ENCODE measurements at places on chromosomes 11 and 22.

DNA sequence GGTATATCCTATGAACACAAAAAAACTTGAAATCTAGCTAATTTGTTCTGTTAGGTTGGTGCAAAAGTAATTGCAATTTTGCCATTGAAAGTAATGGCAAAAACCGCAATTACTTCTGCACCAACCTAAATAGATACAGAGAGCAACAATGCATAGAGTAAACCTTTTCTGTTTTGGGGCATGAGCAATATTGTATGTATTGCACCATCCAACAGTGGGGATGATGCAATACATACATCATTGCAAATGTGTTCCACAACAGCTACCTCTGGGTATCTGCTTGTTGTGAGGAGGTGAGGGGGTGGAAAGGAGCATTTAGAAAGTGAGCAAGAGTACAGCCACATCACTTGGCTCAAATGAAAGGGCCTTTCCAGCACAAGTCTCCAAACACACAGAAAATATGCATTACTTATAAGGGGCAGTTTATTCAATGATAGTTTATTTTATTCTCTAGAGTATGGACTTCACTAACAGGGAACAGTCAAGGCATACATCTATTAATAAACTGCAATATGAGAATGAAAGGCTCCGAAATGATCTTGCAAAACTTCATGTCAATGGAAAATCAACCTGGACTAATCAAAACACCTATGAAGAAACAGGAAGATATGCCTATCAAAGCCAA, 77.3 kb downstream of the DEUP1 start:
- no peak for DNase-seq

DNA sequence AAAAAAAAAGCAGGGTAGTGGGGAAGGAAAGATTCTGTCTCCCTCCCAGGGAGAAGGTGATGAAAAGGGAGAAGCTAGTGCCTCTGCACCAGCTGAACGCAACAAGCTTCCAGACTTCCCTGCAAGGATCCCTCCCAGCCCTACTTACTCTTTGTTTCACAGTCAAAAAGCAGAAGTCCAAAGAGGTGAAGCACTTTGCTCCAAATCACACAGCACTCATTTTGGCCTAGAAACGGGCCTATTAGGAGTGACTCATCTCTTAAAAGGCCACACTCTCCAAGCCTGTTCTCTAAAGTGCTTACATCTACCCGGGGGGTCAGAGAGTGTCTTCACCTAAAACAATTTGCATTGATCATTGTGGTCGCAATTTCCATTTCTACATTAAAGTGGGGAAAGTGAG, 17.7 kb upstream of the GRK3 start:
- DNase-seq = no peak

GRCh38 chr22:26656891-26657851, at the start of gene MIAT:
MIAT (plus strand) TSS chr22:26657588.
- no peak for DNase-seq

DNA sequence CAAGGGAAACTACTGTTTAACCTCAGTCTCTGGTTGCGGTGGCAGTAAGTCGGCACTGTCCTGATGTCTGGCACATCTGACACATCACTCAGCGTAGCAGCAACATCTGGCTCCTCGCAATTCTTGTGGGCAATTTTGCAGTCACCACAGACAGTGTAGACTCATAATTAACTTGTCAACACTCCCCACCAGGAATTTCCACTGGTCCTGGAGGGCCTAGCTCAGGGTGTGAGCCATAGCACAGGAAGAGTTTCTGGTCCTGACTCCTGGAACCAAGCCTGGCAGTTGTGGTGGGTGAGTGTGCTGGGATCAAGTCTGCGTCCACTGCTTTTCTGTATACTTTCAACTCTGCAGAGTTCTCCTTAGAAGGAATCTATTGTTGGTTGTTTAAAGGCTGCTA, 209.7 kb downstream of the SNX19 start:
- no peak for DNase-seq

GRCh38 chr11:2801711-2802388, 83.7 kb downstream of the CDKN1C start:
- DNase-seq = no peak

GRCh38 chr11:60924110-60924905, at the start of gene TMEM132A:
TMEM132A (plus strand) TSS chr11:60924460; CDS start chr11:60924634, 174 bp downstream.
- DNase-seq = no peak

- DNase-seq = no peak
Measured at GRCh38 chr11:113572136-113572735, 97.0 kb upstream of the DRD2 start.

- DNase-seq = no peak
Measured at GRCh38 chr11:65223011-65223410, 38.8 kb upstream of the POLA2 start.

- peak; percentile 60 for DNase-seq
Measured at GRCh38 chr11:67464411-67465188, 4.5 kb downstream of the TMEM134 start.

DNA sequence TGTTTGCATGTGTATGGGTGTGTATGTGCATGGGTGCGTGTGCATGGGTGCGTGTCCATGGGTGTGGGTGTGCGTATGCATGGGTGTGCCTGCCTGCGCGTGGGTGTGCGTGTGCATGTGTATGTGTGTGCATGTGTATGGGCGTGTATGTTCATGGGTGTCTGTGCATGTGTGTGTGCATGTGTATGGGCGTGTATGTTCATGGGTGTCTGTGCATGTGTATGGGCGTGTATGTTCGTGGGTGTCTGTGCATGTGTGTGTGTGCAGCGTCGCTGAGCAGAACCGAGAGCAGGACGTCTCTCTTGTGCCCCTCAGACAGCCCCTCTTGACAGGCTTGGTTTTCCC, 13.9 kb downstream of the IL17REL start:
- DNase-seq = no peak

DNA sequence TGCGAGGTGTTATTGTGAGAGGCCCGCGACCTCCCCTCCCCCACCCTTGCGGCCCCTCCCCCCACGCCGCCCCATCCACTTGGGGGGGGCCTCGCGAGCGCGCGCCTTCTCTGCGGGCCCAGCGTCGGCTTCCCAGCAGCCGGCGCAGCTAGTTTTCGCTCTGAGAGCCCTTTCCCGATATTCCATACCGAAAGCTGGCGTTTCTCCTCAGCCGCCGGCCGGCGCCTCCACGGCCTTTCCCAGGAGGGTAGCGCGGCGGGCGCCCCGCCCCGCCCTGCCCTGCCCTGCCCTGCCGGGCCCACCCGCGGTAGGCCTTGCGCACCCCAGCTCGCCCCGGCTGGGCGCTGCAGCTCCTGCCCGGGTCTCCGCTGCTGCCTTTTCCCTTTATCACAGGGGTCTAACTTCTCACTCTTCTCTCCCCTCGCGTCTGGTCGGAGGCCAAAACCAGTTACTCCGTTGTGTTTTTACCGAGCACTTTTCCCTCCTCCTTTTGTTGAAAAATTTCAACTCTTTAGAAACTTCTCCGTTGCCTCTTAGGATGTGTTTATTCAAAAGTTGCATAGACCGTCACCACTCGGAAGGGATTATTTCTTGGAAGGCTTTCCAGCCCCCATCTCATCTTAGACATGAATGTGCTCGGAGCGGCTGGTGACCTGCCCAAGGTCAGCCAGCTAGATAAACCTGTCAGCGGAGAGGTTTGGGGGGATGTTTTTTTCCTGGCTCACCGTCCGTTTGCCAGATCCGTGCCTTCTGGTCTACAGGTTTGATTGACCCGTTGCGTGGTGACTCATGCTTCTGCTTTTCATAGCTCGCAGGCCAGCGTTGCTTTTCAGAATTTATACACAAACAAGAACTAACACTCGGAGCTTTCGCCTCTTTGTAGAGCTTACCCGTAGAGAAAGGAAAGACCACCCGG, 648 bp downstream of the PAFAH1B2 start:
- DNase-seq = no peak

- DNase-seq = no peak
Measured at GRCh38 chr11:82682003-82682751, 51.5 kb downstream of the FAM181B start.

DNA sequence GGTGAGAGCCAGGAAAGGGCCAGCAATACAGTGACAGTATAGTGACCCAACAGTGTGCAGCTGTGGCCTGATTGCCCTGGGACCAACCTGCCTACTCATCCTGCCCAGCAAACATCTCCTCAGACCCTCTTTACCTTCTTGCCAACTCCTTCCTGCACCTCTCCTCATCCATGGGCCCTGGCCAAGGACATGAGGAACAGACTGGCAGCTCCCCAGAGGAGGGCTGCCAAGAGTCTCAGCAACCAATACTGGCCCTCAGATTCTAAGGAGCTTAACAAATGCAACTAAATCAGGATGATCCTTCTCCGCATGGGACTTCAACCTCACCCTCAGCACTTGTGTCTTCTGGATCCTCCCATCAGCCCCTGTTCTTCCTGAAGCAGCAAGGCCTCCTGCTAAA, 77.0 kb downstream of the RPL27A start:
- DNase-seq = no peak

DNA sequence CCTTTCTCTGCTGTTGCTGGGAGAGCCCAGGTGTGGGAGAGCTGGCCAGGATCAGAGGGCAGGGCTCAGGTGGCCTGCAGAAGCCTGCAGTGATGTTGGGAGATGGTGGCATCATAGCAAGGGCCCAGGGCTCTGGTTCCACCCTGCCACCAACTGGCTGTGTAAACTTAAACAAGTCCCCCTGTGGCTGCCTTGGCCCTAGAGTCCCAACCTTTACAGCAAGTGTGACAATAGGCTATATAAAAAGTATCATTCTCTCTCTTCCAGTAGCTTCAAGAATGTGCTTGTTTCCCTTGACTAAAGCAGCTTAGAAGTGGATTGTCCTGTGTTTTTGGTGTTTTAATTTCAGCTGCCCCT, 201.8 kb upstream of the E2F8 start:
- no peak for DNase-seq

DNA sequence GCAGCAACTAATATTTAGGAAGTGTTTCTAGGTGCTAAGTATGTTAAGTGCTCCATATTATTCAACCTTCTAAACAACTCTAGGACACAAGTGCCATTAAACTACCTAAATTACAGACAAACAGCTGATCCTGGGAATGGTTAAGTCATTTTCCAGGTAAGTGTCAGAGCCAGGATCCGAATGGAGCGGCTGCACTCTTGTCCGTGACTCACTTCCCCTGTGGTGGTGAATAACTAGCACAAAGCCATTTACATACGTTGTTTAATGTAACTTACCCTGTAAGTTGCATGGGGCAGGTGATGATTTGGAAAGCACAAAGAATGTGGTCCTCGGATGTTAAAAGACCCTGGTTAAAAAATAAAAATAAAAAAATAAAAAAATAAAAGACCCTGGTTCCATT, 8.8 kb upstream of the PRG2 start:
- DNase-seq = no peak

DNA sequence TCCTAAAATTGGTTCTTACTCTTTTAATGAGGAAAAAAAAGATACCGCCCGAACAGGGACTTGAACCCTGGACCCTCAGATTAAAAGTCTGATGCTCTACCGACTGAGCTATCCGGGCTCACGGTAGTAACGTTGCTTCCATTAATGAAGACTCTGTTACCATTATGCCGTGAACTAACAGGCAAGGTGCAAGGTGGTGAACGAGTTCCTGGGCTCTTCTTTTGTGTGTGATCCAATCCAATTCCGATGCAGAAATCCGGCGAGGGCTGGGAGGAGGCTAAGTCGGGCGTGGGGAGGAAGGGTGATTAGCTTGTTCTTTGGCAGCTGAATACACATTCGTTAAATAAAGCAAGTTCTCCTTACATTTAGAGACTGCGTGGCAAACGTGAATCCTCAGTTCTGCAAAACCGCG, 49.0 kb downstream of the OR4D9 start:
- DNase-seq = no peak

- DNase-seq = no peak
Measured at GRCh38 chr22:17741866-17742526, 32.3 kb downstream of the BID start.

- DNase-seq = no peak
Measured at GRCh38 chr11:4578624-4579023, 2.9 kb upstream of the OR52I2 start.

- no peak for DNase-seq
Measured at GRCh38 chr11:78946945-78947902, 372.6 kb upstream of the NARS2 start.

GRCh38 chr22:22357024-22357883, 112.7 kb downstream of the VPREB1 start:
- peak; percentile 18 for DNase-seq

DNA sequence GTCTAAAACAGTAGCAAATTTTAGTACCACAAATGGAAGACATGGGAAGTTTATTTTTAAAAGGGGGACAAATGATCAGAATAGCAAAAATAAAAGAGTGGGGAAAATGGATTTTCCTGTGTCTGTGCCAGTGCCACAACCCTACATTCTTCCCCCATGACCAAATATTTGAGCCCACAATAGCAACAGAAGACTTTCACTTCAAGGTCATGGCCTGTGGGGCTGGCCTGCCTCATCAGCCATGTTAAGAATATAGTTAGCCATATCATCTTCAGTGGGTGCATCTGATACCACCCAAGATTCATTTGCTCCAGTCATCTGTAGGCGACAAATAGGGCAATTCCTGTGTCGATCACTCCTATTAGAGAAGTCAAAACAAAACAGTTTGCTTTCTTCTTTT, 26.3 kb downstream of the RNF141 start:
- DNase-seq = no peak

DNA sequence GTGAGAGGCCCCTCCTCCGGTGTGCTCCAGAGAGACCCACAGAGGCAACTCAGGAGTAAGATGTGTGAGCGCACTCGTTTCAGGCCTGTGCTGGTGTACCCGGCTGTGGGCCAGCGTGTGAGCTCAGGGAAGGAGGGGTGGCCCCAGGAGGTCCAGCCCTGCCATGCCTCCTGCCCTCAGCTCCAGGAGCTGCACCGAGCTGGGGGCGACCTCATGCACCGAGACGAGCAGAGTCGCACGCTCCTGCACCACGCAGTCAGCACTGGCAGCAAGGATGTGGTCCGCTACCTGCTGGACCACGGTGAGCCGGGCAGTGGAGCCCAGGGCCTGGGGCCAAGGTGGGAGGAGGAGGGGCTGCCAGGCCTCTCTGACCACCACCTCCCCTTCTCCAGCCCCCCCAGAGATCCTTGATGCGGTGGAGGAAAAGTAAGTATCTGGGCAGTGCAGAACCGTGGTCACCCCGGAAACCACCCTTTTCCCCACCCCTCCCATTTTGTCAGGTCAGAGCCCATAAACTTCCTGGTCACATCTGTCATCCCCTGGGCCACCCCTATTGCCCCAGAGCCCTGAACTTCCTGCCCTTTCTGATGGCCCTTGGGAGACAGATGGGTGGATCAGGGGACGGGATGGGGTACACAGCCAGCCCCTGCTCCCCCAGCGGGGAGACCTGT, 2.5 kb upstream of the MDK start:
- no peak for DNase-seq

DNA sequence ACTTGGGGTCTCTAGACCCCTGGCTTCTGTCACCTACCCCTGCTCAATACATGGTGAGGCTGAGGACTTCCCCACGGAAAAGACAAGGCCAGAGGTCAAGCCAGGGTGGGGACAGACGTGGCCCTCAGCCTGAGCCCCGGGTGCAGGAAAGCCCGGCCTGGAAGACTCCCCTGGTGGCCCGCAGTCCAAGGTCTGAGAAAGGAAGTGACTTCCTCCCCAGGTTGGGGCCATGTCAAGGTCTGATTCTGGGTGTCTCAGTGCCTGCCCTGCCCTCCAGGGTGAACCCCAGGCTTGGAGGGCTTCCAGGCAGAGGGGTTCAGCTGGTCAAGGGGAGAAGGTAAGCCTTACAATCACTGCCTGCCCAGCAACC, 3.9 kb downstream of the CTSD start:
- no peak for DNase-seq

All from NCI-H1436 treated with DMSO at 0.1 percent for 48 hours (cell line).